ENCODE measurements at places on chromosomes 6 and 20.

GRCh38 chr6:130602151-130602770 is 224.9 kb upstream of the SMLR1 start:
- DNase-seq = peak; percentile 15

DNA sequence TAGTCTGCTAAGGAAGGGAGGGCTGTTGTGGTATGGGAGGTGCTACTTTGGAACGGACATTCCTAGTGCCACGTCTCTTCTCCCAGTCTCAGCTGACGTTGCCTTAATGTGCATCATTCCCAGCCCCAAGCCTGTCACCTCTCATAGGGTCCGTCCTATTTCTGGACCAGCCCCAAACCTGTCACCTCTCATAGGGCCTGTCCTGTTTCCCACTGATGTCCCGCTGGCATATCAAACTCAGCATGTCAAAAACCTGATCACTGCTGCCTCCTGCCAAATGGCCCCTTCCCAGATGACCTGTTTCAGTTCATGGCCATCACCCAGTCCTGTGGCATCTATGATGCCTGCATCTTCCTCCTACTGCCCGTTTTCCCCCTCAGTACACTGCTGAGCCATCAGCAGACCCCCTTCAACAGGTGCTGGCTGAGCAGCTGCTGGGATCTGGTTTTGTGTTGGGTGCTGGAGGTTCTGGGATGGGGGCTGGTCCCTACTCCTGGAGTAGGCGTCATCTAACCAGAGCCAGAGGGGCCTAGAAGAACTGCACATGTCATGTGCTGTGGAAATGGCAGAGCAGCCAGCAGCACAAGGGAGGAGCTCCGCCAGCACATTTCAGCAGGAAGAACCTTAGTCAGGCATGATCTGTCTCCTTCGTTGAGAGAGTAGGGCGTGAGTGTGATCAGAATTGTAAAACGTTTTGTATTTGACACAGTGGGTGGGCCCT is 3.3 kb downstream of the ENTPD6 start:
- no peak for DNase-seq

GRCh38 chr6:133921249-133921859 is 31.7 kb upstream of the TBPL1 start:
- DNase-seq = peak; percentile 36

GRCh38 chr6:143629104-143630080 is 48.4 kb upstream of the PHACTR2 start:
- DNase-seq = no peak

- DNase-seq = no peak
These were observed 372.2 kb downstream of the NRN1 start for GRCh38 chr6:5634525-5634924.

- DNase-seq = no peak
These were observed 201.0 kb downstream of the PRL start for GRCh38 chr6:22095836-22096235.

- no peak for DNase-seq
These were observed 508.1 kb upstream of the ID4 start for GRCh38 chr6:19329078-19329477.

- no peak for DNase-seq
These were observed 73.2 kb downstream of the NCR2 start for GRCh38 chr6:41408576-41408975.

GRCh38 chr6:99810942-99811620 is 182.9 kb downstream of the MCHR2 start:
- no peak for DNase-seq

DNA sequence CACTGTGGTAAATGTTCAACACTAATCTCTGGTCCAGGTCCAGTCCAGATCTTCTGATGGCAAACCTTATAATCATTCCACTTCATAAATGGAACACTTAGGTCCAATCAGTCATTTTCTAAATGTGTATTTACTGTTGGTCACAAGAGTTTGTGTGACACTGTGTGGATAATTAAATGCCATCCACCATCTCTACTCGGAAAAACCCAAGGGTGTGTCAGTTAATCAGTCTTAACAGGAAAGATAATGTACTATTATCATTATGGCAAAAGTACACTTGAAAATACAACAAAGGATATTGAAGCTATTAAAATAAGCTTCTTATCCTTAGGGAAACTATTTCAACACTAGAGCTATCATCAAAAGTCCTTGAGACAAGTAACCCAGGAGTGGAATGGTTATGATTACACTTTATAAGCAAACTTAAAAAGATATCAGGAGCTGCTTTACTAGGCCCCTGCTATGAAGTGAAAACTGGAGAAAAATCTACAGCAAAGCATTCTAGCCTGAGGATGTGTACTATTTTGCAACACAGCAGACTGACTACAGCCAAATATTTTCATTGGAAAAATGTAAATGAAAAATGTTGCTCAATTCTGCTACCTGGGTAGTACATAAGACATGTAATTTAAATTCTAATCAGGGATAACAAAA is 227.9 kb downstream of the LAMA2 start:
- DNase-seq = no peak

DNA sequence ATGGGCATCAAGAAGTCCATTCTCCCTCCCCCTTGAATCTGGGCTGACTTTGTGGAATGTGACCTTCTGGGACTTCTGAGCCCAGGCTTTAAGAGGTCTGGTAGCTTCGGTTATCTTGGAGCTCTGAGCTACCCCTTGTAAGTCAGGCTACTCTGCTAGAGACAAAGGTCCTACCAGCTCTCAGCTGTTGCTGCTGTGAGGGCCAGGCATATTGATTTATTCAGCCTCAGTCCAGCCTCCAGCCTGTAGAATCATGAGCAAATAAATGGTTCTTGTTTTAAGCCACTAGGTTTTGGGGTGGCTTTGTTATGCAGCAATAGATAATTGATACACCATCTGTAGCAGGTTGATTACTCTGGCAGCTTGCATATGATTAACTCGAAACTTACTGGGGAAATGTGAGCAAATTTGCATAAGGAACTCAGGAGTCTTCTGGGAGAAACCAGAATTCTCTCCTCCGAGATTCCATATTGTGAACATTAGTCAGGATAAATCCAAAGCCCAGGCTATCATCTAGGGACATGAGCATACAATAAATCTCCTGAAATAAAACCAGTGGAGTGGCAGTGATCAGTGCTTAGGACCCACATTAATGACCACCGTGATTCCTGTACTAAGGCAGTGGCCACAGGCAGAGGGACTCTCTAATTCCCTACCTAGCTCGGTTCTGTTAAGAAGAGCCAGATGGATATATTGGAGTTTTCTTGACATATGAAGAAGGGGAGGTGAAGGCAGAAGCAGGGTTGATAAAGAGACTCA is 336.1 kb downstream of the CDC5L start:
- no peak for DNase-seq

- no peak for DNase-seq
These were observed 247.7 kb upstream of the PMEPA1 start for GRCh38 chr20:57957411-57958049.

DNA sequence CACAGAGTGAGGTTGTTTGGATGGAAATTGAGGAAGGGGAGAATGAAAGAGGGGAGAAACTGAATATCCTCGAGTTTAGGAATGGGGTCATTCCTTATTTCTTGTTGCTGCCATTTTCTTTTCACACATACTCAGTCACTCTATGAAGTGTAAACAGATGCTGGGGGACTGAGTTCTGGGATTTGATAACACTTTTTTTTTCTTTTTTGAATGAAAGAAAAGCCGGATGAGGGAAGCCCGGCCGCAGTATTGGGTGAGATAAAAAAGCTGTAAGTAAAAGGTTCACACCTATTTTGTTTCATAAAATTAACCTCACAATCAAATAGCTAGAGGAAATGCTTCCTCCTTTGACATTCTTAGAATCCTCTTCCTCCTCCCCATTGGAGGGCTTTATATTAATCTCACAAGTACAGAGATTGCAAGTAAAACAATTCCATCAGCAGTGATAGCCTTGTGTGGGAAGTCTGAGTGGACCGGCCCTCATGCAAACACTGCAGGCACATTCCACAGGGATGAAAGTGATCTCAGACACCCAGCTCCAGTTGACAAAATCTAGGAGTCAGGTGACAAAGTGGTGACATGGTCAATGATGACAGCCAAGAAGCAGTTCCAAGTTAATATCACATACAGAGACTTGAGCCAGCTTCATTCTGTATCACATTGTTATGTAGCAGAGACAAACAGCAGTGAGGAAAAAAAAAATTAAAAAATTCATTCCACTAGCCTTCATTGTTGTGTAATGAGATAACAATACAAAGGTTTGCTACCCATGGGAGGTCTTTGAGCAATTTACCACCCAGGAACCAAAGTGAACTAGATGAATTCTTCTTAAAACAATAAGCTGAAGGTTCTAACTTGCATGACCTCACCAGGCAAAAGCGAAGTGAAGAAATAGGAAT is 391.1 kb upstream of the HSF2 start:
- DNase-seq = no peak

DNA sequence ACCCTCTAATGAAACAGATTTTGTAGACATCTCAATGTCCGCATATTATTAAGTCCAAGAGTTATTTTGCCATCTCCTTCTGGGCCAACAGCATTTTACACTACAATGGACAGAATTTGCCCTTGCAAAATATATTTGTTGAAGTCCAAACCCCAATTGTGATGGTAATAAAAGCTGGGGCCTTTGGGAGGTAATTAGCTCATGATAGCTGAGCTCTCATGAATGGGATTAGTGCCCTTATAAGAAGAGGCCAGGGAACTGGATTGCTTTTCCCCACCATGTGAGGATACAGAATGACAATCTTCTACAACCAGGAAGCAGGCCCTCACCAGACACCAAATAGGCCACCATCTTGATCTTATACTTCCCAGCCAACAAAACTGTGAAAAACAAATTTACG is 44.9 kb upstream of the MTRF1L start:
- no peak for DNase-seq

DNA sequence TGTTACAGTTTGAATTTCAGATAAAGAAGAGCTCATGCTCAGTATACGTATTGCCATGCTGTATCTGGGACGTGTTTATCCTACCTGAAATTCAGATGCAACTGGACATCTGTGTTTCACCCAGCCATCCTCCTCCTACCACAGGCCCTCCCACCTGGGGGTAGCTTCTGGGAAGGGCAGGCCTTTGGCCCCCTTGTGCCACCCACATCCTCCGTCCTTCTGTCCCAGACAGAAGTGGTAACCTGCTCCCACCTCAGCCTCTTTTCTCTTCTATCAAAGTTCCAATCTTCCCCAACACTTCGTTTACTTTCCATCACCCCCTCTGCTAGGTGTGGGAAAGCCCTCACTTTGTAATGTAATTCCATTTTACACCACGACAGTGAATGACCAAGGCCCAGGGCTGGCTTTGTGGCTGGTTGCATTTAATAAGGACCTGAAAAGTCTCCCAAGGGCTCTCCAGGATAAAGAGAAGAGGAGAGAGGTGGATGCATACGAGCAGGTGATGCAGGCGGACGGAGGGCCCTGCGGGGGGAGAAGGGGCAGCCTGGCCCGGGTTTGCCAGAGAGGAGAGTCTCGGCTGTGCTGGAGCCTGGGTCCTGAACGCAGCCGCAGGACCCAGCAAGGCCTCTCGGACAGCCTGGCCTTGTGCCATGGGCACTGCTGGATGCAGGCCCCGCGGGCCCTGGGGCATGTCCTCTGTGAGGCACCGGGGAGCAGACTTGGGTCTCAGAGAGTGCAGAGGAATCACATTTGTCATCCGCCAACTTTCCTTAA is 98.4 kb downstream of the PSMB1 start:
- DNase-seq = no peak

- DNase-seq = no peak
These were observed 280.8 kb downstream of the FOXA2 start for GRCh38 chr20:22303523-22303922.

- DNase-seq = no peak
These were observed 62.4 kb upstream of the RREB1 start for GRCh38 chr6:7045331-7045730.

DNA sequence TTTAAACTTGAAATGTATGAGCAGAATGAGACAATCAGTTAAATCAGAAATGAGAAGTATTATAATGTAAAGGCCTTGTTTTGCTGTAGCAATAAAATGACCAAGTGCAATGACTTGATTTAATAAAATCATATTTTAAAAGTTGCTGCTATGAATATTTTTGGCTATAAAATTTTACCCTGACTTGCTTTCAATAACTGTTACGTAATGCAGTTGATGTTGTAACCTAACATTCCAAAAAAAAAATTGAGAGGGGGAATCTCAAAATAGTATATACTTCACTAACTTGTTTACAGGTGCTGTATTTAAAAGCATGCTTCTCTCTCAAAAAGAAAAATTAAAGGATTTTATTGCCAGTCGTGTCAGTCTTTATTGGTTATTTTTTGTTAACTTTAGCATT is 71.6 kb upstream of the ADGRF4 start:
- DNase-seq = no peak

GRCh38 chr6:42093582-42094329 is 43.4 kb downstream of the TAF8 start:
- no peak for DNase-seq

DNA sequence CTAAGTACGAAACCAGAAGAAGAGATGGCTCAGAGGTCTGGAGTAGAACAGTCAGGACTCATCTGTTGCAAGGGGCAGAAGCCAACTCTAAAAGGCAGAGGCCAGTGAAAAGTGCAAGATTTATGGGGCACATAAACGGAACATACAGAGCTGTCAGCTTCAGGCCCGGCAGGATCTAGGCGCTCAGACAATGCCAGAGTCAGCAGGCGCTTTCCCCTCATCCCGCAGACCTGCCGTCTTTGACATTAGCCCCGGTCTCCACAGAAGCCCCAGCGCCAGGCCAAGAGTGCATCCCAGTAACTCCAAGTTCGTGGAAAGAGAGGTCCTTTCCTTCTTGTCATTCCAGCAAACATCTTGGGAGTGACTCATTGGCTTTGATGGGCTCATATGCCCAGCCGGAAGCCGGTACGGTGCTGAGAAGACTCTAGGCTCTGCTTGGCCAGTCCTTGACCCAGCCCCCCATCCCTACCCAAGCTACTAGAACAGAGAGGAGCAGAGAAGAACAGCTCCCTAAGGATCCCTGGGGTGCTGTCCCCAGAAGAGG is 260.9 kb downstream of the TAF4 start:
- no peak for DNase-seq

- DNase-seq = no peak
These were observed 11.0 kb upstream of the COL10A1 start for GRCh38 chr6:116136933-116137340.

DNA sequence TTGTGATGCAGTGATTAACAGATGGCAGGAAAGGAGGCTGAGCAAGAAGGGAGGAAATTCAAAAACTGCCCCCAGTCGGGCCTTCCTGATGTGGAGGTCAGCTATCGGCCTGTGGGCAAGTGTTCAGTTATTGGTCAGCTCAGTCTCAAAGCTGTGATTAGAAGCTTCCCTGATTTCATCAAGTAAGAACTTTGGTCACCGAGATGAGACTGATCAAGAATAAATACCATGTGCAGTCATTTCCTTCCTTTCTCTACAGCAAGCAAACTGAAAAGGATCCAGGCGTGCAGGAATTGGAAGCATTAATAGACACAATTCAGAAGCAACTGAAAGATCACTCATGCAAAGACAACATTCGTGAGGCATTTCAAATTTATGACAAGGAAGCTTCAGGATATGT is 69.7 kb downstream of the EFHC1 start:
- DNase-seq = no peak

- DNase-seq = no peak
These were observed 622.3 kb upstream of the ARID1B start for GRCh38 chr6:156154896-156155295.

DNA sequence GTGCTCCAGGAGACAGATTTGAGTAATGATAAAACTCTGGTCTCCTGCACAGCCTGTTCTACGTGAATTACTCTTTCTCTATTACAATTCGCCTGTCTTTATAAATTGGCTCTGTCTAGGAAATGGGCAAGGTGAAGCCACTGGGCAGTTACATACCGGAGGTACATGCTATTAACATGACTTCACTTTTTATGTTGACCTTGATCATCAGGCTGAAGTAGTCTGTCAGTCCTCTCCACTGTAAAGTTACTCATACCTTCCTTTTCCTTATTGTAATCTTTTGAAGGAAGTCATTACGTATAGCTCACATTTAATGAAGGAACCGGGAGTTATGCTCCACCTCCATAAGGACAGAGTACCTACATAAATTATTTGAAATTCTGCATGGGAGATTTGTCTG is 19.9 kb upstream of the KHDC1 start:
- DNase-seq = no peak
